Osteoblast (primary cell): ENCODE measurements at places on chromosomes 5 and 9.

- H3K4me1 ChIP-seq, result peaks cover 22% of the 10 kb centered on the region
- H3K27ac ChIP-seq, result peak overlapping the region; percentile 86
- DNase-seq, result peak; percentile 93
Observed at GRCh38 chr9:128276574-128277270, 646 bp downstream of the SWI5 start.

- H3K36me3 ChIP-seq, result no peaks in the 10 kb centered on the region
- no peak overlapping the region for H3K4me3 ChIP-seq
- no peaks in the 10 kb centered on the region for H3K27me3 ChIP-seq
- H3K4me1 ChIP-seq, result no peaks in the 10 kb centered on the region
- peak; percentile 19 for DNase-seq
Observed at GRCh38 chr5:147576646-147577535, 67.0 kb upstream of the DPYSL3 start.

GRCh38 chr9:16688814-16689213, 181.7 kb downstream of the BNC2 start:
- peak overlapping the region; percentile 94 for H3K27ac ChIP-seq
- no peak overlapping the region for H3K4me3 ChIP-seq
- no peaks in the 10 kb centered on the region for H3K27me3 ChIP-seq
- H3K36me3 ChIP-seq, result no peaks in the 10 kb centered on the region
- peaks cover 25% of the 10 kb centered on the region for H3K4me1 ChIP-seq
- DNase-seq, result no peak

- peaks cover 60% of the 10 kb centered on the region for H3K36me3 ChIP-seq
- no peaks in the 10 kb centered on the region for H3K27me3 ChIP-seq
- no peak overlapping the region for H3K4me3 ChIP-seq
- H3K4me1 ChIP-seq, result peaks cover 19% of the 10 kb centered on the region
- H3K27ac ChIP-seq, result no peak overlapping the region
Observed at GRCh38 chr5:149543361-149544027, 7.7 kb downstream of the CSNK1A1 start.

- H3K36me3 ChIP-seq, result no peaks in the 10 kb centered on the region
- H3K27ac ChIP-seq, result no peak overlapping the region
- H3K4me3 ChIP-seq, result no peak overlapping the region
Observed at GRCh38 chr9:130165579-130165978, 6.6 kb upstream of the NCS1 start.

DNA sequence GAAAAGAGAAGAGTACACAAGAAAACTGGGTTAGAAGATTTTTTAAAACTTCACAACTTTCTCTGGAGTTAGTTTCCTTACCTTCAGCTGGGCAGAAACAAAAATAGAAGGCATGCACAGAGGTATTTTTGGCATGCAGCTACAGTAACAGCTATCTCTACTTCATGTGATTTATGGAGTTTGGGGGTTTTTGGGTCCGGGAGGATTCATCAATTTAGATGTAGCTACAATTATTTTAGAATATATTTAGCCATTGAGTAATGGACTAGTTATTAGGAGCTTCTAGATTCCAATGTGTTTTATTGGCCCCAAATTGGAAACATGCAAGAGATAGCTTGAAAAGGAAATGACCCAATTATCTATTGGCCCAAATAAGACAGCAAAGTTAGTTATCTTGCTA, 91.6 kb upstream of the TNFAIP8 start:
- H3K27ac ChIP-seq, result no peak overlapping the region
- no peaks in the 10 kb centered on the region for H3K27me3 ChIP-seq
- no peaks in the 10 kb centered on the region for H3K36me3 ChIP-seq
- peaks cover 2% of the 10 kb centered on the region for H3K4me1 ChIP-seq
- no peak for DNase-seq
